Fibroblast of skin of left quadriceps (primary cell): ENCODE measurements at places on chromosomes 5 and 9.

- DNase-seq = no peak
These were observed 131.0 kb upstream of the ASTN2 start for GRCh38 chr9:117545846-117546245.

DNA sequence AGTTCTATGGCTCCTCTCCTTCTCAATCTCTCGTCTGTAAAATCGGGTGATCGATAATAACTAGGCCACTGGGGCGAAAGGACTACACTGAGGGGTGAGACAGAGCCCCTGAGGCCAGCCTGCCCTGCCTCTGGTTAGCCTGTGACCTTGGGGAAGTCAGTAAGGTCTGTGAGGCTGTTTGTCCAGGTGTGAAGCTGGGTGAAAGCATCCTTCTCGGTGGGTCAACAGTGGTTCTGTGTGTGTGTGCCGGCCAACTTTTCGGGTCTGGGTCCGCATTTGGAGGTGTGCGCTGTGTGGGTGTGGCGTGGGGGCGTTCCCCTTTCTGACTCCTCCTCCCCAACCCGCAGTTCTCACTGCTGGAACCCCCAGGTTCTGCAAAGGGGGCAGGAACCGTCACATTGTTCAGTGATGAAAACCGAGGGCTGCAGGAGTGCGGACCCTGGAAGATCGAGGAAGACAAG is 5.0 kb upstream of the RNF44 start:
- DNase-seq = no peak

DNA sequence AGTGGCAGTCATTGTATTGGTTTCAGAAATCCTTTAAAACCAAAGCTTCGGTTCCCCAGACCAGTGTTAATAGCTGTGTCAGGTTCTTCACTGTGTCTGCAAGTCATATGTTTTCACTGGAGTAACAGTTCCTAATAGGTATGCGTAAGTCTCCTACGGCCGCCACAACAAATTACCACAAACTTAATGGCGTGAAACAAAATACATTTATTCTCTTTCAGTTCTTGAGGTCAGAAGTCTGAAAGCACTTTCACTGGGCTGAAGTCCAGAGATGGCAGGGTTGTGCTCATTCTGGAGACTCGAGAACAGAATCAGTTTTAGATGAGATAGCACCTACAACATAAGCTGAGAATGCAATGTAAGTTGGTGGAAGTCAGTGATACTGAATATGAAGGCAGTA is 556.2 kb downstream of the TLE4 start:
- no peak for DNase-seq

DNA sequence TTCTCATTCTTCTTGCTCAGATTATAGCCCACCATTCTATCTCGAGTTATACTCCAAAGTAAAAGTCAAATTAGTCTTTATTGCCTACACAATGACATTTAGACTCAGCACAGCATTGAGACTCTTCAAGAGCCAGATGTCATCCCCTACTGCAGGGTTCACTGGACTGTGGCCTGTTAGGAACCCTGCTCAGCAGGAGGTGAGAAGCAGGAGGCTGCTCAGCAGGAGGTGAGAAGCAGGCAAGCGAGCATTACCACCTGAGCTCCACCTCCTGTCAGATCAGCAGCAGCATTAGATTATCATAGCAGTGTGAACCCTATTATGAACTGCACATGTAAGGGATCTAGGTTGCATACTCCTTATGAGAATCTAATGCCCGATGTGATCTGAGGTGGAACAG is 12.7 kb upstream of the LIFR start:
- no peak for DNase-seq

DNA sequence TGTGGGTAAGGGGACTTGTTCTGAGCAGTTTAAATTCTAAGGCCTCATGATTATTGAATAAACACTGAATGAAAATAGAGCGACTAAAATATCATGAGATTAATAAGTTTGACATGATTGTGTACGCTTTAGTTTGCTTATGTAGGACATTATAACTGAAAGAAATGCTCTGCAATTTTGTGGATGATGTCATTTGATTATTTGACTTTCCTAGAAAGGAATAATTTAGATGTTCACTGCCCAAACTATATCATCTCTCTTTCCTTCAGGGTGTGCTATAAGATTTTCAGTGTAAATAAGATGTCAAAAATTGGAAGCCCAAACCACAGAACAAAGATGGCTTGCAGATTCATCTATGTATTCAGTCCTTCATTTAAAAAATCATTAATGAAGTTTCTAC is 115.7 kb upstream of the MTAP start:
- DNase-seq = no peak

- no peak for DNase-seq
These were observed 734 bp downstream of the KIF27 start for GRCh38 chr9:83920469-83920926.

- DNase-seq = no peak
These were observed 268.7 kb downstream of the AOPEP start for GRCh38 chr9:94995048-94995693.

DNA sequence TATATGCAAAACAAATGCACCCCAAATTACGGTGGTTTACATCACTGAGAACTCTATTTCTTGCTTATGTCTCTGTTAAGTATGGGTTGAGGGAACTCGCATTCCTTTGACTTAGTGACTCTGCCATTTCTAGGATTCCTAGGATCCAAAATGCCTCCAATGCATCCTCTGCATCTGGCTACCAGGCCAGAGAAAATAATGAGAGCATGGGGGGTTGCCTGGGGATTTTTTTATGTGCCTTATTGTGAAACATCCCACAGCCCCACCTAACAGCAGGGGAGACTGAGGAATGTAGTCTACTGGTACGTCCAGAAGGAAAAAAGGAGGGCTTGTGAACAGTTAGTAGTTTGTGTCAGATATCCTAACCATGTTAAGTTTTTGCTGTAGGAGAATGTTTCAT is 466.0 kb upstream of the ARRDC3 start:
- DNase-seq = peak; percentile 73

DNA sequence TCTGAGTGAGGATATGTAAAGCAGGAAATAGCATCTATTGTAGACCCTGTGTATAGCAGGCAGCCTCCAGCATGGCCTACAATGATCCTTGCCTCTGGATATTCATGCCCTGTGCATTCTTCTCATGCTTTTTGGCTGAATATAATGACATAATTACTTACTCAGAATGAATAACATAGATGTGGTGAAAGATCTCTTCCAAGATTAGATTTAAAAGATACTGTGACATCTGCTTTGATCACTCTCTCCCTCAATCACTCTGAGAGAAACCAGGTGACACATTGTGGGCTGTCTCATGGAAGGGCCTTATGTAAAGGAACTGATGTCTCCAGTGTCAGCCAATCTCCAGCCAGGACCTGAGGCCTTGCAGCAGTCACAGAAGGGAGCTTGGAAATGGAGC is 376.7 kb downstream of the DNAH5 start:
- peak; percentile 75 for DNase-seq

GRCh38 chr9:81387360-81388106 is 301.8 kb downstream of the TLE1 start:
- DNase-seq = no peak

DNA sequence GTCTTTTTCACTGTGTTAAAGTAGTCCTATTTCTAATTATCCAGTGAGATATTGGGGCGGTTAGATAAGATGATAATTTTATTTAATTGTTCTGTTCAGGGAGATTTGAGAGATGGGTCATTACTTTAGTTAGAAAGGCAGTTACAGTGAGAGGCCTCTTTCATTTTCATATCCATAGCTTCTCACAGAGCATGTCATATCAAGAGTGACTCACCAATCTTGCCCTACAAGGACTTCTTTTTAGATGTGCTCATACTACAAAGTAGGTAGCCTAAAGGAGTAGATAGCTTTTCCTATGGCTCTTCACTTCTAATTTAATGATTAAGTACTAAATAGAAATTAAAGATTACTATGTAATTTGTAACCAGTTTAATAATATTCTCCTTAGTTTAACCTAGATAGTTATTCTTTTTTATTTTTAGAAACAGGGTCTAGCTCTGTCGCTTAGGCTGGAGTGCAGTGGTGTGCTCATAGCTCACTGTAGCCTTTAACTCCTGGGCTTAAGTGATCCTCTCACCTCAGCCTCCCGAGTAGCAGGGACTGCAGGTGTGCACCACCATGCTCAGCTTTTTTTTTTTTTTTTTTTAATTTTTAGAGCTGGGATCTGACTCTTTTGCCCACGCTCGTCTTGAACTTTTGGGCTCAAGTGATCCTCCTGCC is 71.0 kb downstream of the FER start:
- peak; percentile 15 for DNase-seq

GRCh38 chr5:157893611-157894010 is 34.7 kb upstream of the CLINT1 start:
- no peak for DNase-seq

GRCh38 chr9:76463211-76463610 is 4.2 kb downstream of the GCNT1 start:
- no peak for DNase-seq

DNA sequence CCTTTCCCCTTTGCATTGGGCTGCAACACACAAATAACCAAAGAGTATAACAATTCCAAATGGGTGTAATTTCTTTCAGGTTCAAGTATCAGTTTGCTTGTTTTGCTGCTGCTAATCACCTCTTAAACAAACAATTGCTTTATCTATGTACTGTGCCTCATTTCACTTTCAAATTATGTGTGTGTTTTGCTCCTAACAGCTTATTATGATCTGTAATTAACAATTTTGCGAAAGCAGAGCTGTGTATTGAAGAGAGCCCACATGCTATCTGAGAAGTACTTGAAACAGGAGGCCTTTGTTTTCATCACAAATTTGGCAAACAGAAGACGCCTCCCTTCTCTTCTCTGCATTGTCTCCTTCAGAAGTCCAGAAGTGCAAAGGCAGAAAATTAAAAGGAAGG is 312.0 kb downstream of the TLE1 start:
- DNase-seq = no peak

DNA sequence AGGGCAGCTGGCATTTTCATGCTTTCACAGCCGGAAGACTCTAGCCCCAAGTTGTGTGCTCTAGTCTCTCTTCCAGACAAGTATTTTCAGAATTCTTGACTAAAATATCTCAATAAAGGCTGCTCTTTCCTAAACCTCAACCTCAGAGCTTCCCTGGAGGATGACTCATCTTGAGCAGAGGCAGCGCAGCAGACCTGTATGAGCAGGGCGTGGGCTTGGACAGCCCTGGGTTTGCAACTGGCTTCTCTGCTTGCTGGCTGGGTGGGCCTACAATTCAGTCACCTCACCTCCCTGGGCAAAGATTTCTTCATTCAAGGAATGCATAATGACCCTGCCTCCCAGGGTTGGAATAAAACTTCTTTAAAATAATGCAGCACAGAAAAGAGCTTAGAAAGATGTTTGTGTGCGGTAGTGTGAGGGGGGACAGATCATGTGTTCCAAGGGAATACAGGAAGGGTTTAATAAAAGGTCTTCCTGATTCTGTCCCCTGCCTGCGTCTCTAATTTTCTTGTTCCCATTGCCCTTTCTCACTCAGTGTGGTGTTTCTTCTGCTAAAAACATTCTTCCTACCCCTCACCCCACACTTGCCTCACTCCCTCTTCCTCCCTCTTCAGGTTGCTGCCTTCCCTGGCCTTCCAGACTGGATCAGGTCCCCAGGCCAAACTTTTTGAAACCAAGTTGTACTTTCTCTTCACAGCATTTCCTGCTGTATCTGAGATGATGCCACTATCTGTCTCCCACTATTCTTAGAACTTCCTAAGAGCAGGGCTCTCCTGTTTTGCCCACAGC is 39.4 kb upstream of the MAP1B start:
- DNase-seq = peak; percentile 72

DNA sequence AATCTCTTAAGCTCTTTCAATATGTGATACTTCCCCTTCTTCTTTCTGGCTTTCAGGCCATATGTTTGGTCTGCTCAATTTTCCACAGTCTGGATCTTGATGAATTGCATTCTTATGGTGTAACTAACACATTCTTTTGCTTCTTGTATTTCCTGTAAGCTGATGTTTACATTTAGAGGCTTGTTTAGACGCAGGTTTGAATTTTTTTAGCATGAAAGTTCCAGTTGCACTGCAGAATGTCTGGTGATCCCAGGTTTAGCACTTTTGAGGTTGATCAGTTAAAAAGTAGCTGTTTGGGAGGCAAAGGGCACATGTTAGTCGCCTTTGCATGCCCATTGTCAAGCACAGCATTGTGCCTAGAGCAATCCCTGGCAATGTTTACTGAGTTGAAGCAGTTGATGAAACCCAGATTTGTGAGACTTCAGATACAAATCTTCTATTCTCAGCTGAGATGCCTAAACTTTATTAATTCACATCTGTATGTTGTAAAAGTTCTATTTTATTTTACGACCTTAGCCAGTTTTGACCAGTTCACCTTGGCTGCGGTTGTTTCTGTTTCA is 59.6 kb upstream of the SPATA31C2 start:
- DNase-seq = peak; percentile 88

DNA sequence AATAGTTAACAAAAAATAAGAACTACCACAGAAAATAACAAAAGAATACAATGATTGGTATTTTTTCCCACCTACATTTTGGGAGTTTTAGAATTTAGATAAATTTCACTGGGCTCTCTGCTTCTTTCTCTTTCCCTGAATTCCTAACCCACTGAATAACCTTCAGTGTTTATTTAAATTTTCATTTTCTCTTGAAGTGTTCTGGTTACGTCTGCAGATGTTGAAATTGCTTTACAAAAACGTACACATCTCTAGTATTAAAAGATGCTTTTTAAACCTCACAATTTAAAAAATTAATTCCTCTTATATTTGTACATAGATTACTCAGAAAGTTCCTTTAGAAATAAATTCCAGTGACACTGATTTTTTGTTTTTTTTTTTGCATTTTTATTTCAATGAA is 158.7 kb upstream of the TUT7 start:
- DNase-seq = no peak

- no peak for DNase-seq
These were observed 620.1 kb downstream of the TLE1 start for GRCh38 chr9:81069038-81069795.

DNA sequence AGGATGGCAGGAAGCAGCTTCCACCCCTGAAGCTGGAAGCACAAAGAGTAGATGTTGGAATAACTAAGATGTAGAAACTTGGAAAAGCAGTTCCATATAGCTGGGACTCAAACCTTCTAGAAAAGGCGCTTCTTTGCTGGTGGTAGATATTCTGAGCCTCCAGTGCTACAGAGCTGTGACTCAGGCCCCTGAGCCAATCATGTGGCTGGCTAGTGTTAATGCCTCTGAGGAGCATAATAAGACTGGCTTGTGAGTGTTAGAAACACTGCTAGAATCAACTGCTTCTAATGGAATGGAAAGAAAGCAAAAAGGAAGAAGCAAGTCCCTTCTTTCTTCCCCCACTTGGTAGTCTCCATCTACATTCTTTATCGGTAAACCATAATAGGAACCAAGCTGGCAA is 234.2 kb upstream of the DMAC1 start:
- DNase-seq = no peak

GRCh38 chr9:20480249-20480648 is 142.1 kb downstream of the MLLT3 start:
- no peak for DNase-seq
